Activated naive CD4-positive, alpha-beta T cell treated with anti-CD3 and anti-CD28 coated beads, Interleukin-2, amount 50 U/mL, for 72 hours (primary cell): ENCODE measurements at places on chromosomes 1 and 21. TPM values are rescaled to one million over a fixed set of nuclear protein-coding genes. Genes with fewer than 3 reads are reported as not detected.

The SPRR2E gene
- total RNA-seq = not detected

The CNR2 gene
- not detected for total RNA-seq

The CFAP126 gene
- not detected for total RNA-seq

The TMEM222 gene
- total RNA-seq = 26.9 TPM

The DLGAP3 gene
- total RNA-seq = 0.71 TPM

- no peak for DNase-seq
These were observed 49.8 kb downstream of the ELK4 start for GRCh38 chr1:205582046-205582445.

GRCh38 chr1:10681296-10682107, 114.9 kb downstream of the CASZ1 start:
- DNase-seq = no peak

DNA sequence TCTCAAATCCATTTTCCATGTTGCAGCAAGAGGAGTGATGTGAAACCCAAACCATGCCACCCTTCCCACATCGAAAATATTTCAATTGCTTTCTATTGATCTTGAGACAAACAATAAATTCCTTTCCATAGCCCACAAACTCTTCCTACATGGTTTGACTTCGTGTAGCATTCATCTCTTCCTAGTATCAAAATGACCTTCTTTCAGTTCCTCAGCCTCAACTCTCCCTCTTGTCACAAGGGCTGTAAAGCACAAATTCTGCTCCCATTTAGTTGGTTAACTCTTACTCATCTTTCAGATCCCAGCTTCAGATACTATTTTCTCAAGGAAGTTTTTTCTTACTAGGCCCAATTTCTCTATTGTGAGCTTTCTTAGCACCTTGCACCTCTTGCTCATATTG, 99.0 kb downstream of the ZNF281 start:
- no peak for DNase-seq

DNA sequence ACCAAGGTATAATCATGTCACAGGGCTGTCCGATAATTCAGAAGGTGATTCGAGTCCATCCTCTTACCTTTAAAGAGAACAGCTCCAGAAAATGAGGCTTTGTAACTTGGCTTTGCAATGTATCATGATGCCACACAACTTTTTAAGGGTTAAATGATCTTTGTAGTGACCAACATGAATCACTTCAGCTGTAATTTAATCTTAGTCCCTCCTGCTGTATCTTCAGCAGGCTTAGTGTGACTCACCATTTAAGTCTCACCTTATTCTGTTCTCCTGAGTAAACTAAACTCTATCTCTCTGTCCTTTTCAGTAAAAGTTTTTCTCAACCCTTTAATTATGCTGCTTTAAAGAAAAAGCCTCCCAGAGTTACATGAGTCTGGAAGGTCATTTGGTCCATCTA, 1.9 kb upstream of the HIVEP3 start:
- DNase-seq = no peak

DNA sequence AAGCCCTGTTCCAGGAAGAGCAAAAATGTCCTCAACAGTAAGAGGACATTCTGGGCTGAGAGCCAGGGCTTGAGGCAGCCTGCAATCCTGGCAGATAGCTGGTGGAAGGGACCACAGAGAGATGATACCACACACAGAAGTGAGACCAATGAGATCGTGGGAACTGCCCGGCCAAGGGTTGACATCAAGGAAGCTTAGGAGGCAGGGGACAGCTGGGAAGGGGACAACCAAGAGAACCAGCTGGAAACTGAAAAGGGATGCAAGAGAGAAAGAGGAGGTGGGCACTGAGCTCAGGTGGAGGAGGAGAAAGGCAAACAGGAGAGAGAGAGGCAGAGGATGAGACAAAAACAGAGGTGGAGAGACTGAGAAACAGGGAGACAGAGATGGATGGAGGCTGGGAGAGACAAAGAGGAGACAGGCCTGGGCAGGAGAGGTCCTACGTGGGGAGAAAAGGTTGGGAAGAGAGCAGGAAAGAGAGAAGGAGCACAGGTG, 9.2 kb downstream of the PDZK1IP1 start:
- DNase-seq = no peak

DNA sequence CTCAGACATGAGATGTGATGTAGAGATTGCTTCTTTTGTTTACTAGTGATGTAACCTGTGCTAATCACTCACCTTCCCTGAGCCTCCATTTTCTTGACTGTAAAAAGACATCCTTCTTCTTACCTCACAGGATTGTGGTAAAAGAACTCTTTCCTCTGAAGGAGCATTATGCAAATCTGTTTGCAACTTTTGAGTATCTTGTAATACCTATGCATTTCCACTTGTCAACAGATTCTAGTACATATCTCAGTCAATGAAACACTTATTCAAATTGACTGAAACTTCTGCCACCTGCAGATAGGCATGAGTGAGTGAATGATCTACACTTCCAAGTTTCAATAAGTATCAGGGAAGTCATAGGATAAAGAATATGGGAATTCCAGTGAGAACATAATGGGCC, 174.7 kb downstream of the HHIPL2 start:
- no peak for DNase-seq

DNA sequence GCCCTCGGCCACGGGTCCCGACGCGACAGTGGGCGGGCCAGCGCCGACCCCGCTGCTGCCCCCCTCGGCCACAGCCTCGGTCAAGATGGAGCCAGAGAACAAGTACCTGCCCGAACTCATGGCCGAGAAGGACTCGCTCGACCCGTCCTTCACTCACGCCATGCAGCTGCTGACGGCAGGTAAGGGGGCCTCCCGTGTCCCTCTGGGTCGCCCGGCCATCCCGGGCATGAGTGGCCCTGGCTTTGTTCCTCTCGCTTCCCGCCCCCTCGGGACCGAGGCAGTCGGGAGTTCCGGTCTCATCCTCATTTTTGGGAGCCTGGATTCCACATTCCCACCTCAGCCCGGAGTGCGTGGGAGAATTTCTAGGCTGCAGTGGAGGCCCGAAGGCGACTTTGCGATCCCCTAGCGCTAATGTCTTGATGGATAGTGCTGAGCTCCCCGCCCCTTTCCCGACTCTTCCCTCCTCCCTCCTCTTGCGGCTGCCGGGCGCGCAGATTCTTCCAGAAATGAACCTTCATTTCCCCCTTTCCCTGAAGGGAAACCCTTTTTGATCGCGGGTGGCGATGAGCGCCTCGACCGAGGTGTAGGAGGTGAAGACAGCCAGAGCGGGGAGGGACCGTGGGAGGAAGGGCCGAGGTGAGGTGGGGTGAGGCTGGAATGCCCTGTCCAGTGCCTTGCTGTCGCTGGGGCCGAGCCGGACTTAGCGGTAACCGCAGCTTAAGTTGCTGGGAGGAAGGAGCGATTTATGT, 705 bp downstream of the KHDRBS1 start:
- peak; percentile 73 for DNase-seq

GRCh38 chr1:228785366-228786330, 50.4 kb downstream of the RHOU start:
- DNase-seq = no peak

DNA sequence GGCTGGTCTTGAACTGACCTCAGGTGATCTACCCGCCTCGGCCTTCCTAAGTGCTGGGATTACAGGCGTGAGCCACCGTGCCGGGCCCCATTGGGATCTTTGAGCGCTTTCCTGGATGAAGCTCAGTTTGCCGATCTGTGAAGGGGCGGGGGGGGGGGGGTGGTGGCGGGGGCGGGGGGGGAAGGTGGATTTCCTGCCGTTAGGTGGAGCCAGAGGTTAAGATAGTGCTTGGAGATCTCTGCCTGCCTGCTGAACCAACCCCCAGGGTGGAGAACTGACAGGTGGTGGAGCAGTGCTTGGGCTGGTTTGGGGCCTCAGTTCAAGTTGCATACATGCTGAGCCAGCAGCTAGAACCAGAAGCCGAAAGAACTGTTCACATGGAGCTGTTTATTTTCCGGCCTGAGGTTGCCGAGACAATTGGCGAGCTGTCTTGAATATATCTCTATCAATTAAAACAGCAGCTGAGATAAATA, 1.7 kb downstream of the TMCC2 start:
- DNase-seq = peak; percentile 72
